ENCODE measurements at places on chromosomes 12 and 14.

DNA sequence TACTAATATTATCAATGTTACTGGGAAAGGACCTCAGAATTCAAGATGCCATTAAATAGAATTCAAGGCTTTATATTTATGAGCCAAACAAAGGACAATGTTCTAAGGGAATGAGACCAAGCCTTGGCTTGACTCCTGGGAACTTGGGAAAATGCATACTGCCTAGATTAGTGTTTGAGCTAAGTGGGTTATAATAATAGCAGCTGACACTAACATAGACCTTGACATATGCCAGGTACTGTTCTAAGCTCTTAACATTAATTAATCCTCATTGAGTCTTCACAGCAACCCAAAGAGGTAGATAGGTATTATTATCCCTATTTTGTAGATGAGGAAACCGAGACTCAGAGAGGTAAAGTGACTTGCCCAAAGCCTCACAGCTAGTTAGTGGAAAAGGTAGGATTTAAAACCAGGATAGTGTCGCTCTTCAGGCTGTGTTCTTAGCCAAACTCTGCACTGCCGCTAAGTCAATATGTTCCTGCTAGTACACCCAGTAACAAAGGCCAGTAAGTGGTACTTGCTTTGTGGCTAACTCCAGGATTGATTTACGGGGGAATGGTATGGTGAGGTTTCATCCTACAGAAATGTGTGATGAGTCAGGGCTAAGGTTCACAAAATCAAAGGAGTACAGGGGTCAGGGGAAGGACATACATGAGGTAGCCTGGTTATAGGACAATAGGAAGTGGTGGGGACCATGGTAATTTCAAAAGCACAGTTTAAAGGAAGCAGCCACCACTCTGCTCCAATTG is 35.8 kb upstream of the PRKAB1 start:
- DNase-seq = no peak

- no peak for DNase-seq
Measured at GRCh38 chr14:91281346-91281745, 36.8 kb upstream of the GPR68 start.

DNA sequence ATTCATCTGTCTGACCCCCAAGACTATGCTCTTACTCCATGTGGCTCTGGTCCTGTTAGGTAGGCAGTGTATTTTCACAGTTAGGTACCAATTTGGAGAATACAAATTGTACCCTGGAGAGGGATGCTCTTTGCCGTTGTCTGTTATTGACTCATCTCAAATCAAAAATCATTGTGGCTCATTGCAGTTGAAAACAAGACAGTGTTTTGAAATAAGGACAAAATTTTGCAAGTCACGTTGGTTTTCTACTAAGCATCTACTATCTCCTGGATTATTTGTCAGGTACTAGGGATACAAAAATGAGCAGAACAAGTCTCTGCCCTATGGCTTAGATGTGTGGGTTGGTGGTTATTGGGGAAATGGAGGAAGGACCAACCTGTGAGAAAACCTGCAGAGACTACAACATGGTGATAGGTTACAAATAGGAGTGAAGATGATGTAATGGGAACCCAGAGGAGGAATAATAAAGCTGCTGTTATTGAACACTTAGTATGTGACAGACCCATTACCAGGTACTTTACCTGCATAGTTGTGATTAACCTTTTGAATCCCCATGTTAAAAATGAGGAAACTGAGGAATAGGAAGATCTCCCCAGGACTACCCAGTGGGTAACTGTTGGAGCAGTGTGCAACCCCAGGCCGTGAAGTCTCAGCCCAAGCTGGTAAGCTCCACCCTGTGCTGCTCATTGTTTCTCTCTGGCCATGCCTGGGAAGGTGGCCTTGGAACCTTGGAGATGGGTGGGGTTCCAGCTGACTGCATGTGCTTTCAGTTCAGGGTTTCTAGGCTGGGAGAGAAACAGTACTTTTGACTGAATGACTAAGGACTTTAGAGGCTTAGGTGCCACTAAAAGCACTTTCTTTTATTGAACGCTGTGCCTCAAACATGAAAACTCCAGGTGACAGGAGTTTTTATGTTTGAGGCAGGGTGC is 72.9 kb upstream of the SRSF5 start:
- no peak for DNase-seq

DNA sequence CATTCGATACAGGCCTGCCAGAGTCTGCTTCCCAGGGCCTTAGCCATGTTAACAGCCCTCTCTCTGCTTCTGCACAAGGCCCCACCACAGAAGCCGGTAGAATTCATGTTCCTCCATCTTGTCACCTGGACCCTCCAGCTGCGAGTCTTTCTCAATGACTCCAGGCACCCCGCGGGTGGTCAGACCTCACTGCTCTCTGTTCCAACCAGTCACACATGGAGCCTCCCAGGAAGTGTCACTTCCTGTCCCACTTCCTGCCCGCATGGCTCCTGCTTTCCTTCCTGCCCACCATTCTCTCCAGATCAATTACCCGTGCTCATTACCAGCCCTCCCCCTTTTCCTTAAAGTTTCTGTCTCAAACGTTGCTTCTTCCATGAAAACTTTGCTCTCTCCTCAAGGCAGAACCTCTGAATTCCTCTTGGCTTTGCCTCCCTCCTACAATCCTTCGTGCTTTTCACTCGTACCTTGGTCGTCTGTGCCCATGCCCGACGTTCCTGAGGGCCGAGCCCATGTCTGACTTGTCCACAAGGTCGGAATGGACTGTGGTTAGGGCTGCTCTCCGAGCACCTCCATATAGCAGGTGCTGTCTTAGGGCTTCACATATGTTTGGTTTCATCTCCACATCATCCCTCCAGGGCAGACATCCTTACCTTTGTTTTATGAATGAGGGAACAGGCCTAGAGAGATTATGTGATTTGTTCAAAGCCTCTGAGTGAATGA is 172.1 kb downstream of the TSPAN9 start:
- no peak for DNase-seq

DNA sequence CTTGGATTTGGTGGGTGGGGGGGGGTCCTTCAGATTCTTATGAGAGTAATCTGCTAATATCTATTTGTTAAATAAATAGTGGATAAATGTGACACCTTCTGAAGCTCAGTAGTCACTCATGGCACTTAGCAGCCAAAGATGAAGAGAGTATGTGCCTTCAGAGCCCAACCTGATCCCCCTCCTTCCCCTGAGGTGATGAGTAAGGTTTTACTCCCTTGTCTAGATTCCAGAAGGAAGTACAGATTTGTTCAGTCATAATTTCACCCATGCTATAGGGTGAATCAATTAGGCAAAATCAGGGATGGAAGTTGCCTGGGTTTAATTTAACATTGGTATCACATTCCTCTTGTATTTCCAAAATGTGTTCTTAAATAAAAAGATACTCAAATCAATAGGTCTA is 340.3 kb upstream of the ATP2B1 start:
- no peak for DNase-seq

- no peak for DNase-seq
Measured at GRCh38 chr12:29149691-29150281, 708 bp downstream of the FAR2 start.

GRCh38 chr12:67989184-67989920 is at the start of gene IFNG-AS1:
TSS of gene IFNG-AS1 (plus strand) at chr12:67989447.
- no peak for DNase-seq

DNA sequence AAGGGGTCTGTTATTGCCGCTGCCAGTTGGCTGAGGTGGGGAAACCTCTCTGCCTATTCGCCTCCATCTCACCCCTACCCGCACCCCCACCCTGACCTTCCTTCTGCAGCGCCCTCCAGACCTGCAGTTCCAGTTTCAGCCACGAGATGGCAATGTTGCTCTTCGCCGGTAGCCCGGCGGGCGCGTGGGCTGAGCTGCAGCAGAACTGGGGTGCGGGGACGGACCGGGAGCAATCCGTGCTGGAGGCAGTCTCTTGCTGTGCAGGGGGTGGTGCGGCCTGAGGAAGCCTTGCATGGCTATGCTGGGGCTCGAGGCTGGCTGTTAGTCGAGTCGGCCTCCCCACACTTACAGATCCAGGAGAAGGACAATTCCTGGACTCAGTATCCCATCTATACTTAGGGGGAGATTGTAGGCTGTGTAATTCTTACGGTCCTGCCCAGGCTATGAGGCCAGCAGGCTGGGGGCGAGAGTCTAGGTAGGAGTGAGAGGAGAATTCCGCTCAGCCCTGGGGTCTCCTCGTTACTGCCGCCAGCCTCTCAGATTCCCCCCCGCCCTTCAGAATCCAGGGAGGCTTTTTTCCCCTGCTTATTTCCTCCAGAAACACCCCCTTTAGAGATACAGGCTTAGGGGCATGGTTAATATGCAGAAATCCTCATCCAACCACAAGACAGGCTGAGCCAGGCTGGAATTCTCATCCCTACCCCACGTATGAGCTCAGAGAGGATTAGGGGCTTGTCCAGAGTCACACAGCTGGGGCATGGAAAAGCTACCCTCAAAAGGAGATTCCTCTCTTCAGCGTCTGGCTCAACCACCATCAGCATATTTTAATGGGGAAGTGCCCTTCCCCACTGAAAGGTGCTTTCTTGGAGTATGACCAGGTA is 118.2 kb downstream of the AACS start:
- no peak for DNase-seq

DNA sequence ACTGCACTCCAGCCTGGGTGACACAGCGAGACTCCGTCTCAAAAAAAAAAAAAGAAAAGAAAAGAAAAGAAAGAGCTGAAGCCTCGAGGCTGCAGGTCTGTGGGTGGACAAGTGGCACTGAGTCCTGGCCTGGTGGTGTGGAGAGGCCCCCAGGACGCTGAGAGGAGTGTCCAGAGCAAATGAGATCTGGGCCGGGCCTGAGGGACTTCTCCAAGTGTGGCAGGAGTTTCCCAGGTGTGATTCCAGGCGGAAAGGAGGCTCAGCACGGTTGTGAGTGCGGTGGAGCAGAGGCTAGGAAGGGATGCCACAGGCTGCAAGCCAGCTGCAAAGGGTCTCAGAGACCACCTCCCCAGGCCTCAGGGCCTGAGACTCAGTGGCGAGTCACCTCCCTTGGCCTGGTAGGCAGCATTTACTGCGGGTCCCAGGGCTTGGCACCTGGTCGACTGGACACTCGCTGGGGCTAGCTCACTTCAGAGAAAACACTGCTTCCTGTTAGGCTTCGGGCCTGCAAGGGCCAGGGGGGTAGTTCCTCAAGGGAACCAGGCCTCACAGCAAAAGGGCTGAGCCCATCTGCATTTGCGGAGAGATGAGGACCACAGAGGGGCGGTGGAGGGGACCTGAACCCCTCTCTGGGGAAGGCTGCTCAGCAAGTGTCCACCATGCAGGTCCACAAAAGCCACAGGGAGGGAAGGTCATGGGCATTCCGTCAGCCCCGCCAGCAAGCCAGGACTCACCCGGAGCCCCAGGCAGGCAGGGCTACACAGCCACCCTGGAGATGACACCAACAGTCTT is 11.7 kb downstream of the TTC7B start:
- DNase-seq = no peak

DNA sequence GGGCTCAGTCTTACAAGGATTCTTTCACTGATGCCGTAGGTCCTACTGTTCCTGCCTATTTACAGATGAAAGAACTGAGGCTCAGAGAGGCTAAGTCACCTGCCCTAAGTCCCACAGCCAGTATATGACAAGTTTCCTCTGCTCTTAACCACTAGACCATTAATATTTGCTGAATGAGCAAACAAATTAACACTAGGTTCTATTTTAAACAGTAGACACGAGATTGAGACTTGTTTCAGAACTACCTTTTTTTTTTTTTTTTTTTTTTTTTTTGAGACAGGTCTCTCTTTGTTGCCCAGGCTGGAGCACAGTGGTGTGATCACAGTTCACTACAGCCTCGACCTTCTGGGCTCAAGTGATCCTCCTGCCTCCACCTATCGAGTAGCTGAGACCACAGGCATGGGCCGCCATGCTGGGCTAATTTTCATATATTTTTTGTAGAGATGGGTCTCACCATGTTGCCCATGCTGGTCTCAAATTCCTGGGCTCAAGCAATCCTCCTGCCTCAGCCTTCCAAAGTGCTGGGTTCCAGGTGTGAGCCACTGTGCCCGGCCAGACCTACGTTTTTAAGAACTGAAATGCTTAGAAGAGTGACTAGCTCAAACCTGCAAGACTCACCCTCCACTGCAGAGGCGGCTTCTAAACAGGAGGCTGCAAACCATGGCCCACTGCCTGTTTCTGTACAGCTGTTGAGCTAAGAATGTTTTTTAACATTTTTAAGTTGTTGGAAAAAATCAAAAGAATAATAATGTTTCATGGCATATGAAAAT is 12.9 kb downstream of the SYNE3 start:
- DNase-seq = no peak

- DNase-seq = no peak
Measured at GRCh38 chr12:23767834-23768233, 181.6 kb downstream of the SOX5 start.

DNA sequence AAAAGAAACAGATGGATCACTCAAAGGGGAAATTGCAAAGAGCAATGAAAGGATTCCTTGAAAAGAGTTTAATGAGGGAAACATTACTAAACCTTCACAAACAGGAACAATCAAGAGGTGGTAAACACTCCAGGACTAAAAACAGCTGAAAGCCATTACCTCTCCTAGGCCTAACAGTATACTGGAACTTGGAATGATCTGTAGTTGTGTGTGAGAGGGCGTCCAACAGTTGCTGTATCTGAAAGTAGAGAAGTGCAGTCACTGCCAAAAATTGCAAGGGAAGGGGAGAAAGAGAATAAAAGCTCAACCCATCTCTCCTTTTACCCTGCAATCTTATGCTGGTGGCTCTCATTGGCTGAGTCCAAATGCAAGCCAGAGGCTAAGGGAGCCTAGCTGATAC is 17.0 kb upstream of the MIS18BP1 start:
- DNase-seq = no peak

DNA sequence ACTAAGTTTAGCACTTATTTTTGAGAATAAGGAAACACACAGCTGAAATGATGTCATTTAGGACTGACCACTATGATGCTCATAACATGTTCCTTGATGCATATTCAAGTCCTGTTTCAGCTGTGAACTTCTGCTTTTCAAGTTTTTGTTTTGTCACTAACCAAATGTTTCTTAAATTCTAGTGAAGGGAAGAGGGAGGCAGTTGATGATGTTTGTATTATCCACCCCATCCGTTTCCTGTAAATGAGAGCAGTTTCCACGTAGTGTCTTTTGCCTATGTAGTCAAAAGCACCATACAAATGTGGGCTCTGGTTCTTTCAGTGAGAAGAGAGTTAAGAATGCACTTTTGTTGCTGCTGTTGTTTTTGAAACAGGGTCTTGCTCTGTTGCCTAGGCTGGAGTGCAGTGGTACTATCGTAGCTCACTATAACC is 491.8 kb downstream of the PCNX1 start:
- DNase-seq = no peak

- DNase-seq = no peak
Measured at GRCh38 chr12:76489737-76490136, 69.8 kb downstream of the OSBPL8 start.

DNA sequence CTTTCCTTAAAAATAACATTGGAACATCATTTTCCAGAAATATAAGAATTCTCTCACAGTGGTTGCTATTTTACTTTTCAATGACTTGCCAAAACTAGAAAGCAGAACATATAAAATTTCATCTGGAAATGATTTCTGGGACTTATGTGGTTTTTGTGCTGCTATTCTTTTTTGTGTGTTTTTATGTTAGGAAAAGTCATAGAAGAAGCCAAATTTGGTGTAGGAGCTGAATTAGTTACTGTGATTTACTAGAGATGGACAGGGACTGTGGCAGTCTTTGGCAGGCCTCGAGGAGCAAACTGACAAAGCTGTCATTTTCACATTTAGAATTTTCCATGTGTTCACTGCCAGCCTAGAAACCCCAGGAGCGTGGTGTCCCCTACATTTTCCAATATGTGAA is 38.3 kb upstream of the LDHB start:
- DNase-seq = no peak

Data from NCI-H1417 treated with DMSO at 0.1 percent for 48 hours (cell line).